Stimulated activated CD8-positive, alpha-beta memory T cell treated with anti-CD3 and anti-CD28 coated beads, Interleukin-4, amount 100 ng/mL, for 24 hours (primary cell): ENCODE measurements at places on chromosomes 12 and 14.
A peak's percentile ranks its signal among the peaks of the same experiment; 100 is the strongest.

GRCh38 chr14:79639613-79640012, 571.7 kb downstream of the DIO2 start:
- DNase-seq, result no peak

DNA sequence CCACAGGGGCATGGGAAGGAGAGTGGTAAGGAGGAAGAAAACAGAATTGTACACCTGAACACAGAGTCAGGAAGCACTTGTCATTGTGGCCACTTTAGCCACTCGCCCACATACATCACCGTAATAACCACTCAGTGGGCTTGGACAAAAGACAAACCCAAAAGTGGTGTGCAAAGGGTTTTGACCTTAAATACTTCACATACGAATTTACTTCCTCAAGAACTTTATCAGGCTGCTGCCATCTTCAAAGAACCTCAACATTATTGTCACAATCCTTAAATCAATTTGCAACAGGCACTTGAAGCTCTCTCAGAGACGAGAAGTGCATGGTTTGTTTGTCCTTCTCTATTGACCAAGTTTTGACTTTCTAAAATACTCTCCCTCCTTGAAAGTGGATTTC, 187.3 kb upstream of the EGLN3 start:
- no peak for DNase-seq

- DNase-seq, result no peak
Observed at GRCh38 chr14:90387206-90387760, 9.5 kb upstream of the CALM1 start.

DNA sequence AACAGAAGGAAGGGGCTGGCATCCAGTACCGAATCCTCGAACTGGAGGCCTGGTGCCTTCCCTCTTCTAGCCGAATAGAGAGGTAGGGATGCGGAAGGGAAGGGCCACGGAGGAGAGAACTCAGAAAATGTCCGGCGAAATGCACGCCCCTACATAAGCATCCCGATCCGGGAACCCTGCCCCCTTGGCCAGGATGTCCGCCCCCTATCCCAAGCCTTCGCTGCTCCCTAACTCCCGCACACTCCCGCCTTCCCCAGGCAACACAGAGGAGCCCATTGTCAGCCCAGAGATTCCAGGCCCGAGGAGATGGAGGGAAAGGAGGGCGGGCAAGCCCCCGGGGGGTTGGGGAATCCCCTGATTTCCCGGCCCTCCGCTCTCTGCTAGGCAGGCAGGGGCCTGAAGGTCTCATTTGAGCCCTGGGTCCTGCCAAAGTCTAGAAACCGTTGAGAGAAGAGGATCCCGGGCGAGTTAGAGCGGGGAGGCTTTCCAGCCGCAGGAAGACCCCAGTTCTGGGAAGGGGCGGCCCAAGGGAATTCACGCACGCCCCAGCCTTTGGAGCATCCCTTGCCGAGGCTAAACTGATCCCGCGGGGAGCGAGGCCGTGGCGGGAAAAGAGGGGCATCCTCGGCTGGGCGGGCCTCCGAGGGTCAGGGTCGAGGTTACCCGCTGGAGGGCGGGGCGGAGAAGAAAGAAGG, 569 bp upstream of the ARHGEF40 start:
- DNase-seq, result no peak

DNA sequence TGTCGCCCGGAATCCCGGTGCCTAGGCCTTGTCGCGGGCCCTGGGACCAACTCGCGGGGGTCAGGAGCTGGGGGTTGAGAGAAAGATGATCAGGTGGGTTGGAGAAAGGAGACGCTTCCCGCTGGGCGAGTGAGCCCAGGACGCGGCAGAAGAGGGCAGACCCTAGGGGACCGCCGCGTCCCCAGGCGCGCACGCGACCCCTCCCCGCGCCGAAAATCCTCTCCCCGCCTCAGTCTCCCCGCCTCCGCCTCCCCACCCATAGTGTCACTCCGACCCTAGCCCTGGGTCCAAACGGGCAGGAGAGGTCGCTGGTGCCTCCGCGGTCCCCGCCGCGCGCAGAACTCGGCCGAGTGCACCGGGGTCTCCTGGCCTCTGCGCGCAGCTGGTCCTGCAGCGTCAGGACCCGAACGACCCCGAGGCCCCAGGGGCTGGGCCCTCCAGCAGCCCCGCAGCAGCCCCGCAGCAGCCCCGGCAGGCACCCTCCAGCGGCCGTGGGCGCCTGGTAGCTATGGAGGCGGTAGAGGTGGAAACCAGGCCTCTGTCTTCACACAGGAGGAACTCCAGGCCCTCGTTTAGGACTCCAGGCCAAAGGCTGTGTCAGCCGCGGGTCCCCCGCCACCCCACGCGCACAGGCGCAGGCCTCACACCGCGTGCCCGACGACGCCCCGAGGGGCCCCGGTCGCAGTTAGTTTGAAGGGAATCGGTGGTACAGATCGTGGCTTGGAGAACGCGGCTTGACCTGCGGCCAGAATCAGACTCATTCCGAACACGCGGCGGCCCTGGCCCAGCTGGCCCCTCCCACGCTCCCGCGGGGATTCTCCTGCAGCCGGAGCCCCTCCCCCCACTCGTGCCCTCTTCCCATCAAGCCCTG, 60.1 kb upstream of the EIF5 start:
- no peak for DNase-seq

- DNase-seq, result no peak
Observed at GRCh38 chr12:102300824-102301461, 103.3 kb upstream of the PMCH start.

GRCh38 chr12:110585231-110585799, 2.2 kb upstream of the PPTC7 start:
- no peak for DNase-seq

GRCh38 chr14:104450811-104451401, 128.7 kb upstream of the C14orf180 start:
- no peak for DNase-seq

GRCh38 chr12:116606397-116606796, 47.2 kb downstream of the MAP1LC3B2 start:
- DNase-seq, result no peak

DNA sequence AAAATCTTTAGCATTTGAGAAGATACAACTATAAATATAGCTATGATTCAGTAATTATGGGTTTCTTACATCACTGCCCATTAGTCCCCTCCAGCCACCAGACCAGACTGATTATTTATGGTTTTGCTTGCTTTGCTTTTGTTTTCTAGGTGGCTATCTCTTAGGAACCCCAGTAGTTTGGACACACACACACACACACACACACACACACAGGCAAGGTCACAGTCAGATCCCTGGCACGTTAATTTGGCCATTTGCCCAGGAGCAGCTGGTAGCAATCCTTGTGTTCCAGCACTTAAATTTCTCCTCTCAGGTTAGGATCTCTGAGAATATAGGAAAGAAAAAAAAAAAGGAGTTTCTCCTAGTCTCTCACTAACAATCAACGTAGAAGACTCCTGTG, 90.2 kb upstream of the RESF1 start:
- no peak for DNase-seq

GRCh38 chr12:50112456-50113218, 601 bp downstream of the COX14 start:
- DNase-seq, result no peak

DNA sequence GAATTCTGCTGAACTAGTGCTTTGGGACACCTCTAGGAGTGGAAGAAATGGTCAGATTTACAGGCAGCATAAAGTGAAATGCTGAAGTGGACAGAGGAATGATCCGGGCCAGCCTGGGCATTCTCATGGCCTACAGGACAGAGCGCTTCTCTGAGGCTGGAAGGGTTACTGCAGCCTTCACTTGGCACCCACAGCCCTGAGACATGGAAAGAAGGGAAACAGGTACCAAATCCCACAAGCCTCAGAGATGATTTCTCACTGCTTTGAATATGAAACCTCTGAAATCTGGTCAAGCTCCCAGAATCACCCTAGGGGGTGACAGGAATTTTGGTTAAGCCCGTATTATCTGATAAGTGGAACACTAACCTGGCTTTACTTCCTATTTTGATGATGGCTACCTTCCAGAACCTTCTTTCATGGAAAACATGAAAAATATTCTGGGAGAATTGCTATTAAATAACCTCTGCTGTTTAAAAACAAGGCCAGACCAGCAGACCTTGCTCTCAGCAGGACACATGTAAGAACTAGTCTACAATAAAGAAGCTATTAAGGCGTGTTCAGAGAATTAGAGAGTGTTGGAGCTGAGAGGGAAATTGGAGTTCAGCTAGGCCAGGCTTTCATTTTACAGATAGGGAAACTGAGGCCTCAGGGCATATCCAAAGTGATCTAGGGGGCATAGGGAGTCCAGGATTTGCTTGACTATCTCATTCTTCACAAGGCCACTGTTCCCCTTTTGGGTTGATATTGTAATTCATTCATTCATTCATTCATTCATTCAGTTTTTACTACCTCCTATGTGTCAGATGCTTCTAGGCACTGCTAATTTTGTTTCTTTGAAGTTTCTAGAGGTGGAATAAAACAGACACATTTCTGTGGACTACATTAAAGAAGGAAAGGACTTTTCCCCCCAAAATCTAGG, 281.5 kb downstream of the ZFP36L1 start:
- no peak for DNase-seq

DNA sequence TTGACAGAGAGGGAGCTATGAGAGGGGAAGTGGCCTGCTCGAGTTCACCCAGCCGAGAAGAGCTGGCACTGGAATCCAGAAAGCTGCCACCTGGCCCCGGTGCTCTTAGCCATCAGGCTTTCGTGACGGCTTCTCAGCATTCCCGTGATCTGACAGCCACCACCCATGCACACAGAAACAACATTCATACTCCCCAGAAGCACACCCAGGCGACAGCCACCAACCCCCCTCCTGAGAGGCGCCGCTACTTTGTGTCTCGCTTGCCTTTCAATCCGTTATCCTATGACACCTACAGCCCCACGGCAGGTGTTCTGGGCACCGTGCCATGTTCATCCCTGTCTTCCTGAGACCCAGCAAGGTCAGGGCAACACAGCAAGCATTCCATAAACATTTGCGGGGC, 31.4 kb downstream of the PSMC1 start:
- DNase-seq, result no peak

DNA sequence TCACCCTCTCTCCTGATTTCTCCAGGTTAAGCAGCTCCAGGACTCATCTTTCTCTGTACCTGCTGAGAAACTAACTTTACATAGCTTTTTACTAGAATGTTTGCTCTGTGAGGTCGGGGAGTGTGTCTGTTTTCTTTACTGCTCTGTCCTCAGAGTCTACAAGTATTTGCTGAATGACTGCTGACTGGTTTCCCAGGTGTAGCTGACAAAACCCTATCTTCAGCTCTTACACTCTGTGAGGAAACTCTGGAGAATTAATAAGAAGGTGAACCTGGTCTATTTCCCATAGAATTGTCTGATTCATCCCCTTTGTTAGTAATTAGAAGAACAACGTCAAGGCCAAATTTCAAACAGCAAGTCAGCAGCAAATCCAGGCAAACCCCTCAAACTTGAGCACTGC, 226.8 kb downstream of the ZFP36L1 start:
- no peak for DNase-seq

DNA sequence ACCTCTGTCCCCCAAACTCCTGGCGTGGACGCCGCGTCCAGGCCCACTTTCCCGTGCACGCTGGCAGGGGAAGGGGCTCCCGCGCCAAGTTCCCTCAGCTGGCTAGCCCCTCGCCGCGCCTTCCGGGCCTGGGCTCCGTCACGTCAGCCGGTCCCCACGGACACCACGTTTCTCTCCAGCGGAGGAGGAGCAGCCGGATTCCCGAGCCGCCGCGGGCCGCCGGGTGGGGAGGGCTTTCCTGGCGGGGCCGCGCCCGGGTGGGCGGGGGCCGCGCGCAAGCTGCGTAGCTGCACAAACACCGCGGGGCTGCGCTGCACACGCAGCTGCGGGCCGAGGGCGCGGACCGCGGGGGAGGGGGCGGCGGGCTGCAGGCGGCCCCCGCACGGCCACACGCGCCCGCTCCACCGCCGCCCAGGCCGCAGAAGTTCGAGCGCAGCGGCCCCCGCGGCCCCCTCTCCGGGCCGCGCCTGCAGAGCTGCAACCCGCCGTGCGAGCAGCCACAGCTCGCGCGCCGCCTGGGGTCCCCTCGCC, 45.1 kb upstream of the PNMA1 start:
- no peak for DNase-seq

- no peak for DNase-seq
Observed at GRCh38 chr14:103302966-103303365, 31.1 kb upstream of the EIF5 start.

- no peak for DNase-seq
Observed at GRCh38 chr14:32332415-32333316, 3.6 kb downstream of the AKAP6 start.

GRCh38 chr12:109452489-109452888, 24.6 kb downstream of the KCTD10 start:
- DNase-seq, result no peak

DNA sequence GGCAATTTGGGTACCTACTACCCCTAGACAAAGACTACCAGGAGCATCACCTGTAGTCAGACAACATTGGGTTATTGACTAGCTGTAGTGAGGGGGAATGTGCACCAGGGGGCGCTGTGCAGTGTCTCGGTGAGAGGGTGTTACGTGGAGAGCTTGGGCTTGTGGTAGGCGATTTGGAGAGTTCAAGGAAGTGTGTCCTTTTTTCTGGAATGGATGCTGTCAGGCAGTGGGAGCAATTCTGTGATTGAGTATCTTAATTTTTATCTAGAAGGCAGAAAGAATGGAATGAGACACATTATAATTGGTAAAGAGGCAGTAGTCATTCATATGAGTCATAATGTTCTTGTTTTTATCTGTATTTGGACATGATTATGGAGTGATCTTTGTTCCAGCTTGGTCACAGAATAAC, 187.7 kb downstream of the GALC start:
- peak; percentile 34 for DNase-seq

- no peak for DNase-seq
Observed at GRCh38 chr12:68633614-68634558, 23.2 kb downstream of the RAP1B start.

- DNase-seq, result no peak
Observed at GRCh38 chr12:11752403-11753149, 103.1 kb downstream of the ETV6 start.
